ENCODE measurements at places on chromosomes 1 and 21.

- no peak for DNase-seq
These were observed 153.2 kb upstream of the HMCN1 start for GRCh38 chr1:185581020-185581419.

- no peak for DNase-seq
These were observed 49.1 kb upstream of the APOBEC4 start for GRCh38 chr1:183702087-183702812.

- no peak for DNase-seq
These were observed 23.9 kb downstream of the COL6A1 start for GRCh38 chr21:46005481-46005881.

DNA sequence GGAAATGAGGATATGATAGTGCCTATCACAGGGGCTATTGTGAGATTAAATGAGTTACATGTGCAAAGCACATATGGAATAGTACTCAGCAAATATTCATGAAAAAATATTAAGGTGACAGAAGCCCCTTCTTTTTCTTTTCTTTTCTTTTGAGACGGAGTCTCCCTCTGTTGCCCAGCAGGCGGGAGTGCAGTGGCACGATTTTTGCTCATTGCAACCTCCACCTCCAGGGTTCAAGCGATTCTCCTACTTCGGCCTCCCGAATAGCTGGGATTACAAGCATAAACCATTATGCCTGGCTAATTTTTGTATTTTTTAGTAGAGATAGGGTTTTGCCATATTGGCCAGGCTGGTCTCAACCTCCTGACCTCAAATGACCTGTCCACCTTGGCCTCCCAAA, 139.4 kb downstream of the HIVEP3 start:
- DNase-seq: no peak

- DNase-seq: no peak
These were observed 41.0 kb upstream of the SYNC start for GRCh38 chr1:32743380-32744070.

GRCh38 chr1:5576011-5576672, 416.1 kb downstream of the NPHP4 start:
- DNase-seq: no peak

DNA sequence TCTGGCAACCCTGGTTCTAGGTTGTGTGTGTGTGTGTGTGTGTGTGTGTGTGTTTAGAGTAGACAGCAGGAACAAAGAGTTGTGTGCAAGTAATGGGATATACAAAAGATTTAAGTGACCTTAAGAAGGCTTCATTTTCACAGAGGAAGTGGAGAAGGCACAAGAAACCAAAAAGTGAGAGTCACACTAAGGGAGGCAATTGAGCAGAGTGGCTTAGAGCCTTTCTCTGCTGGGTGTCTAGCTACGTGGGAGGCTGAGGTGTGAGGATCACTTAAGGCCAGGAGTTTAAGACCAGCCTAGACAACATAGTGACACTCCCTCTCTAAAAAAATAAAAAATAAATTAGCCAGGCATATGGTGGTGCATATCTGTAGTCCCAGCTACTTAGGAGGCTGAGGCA, 44.4 kb upstream of the HAO2 start:
- no peak for DNase-seq

- no peak for DNase-seq
These were observed 616.1 kb upstream of the ADAMTS5 start for GRCh38 chr21:27582948-27583430.

GRCh38 chr1:16162163-16162822, 6.4 kb upstream of the EPHA2 start:
- no peak for DNase-seq

DNA sequence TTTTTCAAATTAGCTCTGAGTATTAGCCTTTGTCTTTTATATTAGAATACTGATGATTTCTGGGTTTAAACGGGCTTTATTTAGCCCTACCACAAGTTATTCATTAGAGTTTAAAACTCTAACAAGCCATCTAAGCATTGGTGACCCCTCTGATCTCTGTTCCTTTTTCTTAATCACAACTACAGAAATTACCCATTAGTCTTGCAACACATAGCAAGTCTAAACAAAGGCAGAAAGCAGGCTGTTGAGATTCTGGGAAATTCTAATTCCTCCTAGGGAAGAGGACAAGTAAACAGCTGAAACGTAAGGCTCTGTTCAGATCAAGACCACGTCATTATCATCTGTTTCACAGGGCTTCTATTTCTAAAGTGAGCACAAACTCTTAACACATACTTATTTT, 491.2 kb upstream of the ZRANB2 start:
- no peak for DNase-seq

DNA sequence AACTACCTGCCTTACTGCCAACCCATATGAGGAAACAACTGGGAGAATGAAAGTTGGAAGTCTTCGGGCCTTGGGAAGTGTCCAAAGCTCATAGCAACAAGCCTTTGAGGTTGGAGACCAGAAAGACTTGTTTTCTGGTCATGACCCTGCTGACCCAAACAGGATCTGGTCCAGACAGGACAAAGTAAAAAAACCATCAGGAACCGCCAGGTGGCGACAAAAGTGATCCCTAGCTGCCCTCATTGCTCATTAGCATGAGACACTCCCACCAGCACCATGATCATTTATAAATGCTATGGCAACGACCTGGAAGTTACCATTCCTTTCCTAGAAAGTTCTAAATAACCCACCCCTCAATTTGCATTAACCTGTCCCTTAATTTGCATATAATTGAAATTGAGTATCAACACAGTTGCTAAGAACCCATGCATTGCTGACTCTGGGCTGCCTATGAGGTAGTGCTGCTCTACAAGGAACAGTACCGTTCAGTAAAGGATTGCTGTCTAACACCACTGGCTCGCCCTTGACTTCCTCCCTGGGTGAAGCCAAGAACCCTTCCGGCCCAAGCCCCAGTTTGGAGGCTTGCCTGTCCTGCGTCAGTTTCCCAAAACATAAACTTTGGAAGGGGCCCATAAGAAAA, 89.0 kb downstream of the URB2 start:
- DNase-seq: no peak

DNA sequence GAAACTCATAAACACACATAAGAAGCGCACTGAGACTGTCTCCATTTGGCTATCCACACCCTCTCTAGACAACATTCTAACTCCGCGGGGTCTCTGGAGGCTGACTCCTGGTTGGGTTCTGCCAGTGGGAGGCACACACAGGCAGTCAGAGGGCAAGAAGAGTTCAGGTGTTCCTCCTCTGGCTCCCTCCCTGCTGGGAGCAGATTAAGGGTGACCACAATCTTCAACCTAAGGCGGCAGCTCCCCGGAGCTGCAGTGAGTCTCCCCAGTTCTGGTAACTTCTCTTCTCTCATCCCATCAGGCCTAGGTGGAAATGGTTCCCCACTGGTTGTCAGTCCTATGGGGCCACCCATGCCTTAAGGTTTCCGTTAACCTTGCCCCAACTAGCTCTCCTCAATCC, 7.4 kb upstream of the TENT5C start:
- no peak for DNase-seq

DNA sequence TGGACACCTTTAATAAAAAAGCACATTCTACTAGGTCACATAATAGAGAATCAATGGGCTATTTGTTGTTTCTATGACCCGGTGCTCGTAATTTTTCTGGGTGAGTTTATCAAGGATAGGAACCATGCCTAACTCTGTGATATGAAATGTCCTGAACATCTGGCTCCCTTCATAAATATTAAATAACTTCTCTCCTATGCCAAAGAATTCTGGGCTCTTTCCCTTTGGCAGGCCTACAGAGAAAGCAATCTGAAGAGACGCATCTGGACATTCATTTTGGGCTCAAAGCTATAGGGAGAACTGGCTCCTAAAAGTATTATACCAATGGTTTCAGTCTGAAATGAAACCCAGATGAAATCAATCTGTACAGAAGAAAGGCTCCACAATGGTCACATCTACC, 38.8 kb upstream of the ANGPTL7 start:
- DNase-seq: no peak

DNA sequence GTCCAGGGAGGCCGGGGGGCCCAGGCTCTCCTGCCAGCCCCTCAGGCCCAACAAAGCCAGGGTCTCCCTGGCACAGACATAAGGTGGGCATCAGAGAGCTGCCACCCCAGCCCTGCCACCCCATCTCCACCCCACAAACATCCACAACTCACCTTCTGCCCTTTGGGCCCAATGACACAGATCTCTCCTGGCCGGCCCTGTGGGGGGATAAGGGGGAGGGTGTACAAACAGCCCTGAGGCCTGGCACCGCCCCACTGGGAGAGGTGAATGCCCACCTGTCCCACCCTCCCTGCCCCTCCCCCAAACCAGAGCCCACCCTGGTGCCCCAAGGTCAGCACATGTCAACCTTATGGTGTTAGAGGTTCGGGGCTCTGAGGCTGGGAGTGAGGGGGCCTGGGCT, 12.4 kb downstream of the COL16A1 start:
- DNase-seq: no peak

DNA sequence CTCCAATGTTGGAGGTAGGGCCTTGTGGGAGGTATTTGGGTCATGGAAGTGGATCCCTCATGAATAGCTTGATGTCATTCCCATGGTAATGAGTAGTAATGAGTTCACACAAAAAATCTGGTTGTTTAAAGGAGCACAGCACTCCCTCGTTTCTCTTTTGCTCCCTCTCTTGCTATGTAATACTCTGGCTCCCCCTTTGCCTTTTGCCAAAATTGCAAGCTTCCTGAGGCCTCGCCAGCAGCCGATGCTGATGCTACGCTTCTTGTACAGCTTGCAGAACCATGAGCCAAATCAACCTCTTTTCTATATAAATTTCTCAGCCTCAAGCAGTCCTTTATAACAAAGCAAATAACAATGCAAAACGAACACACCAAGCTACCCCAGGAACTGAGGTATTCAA, 80.9 kb downstream of the LHX9 start:
- DNase-seq: no peak

DNA sequence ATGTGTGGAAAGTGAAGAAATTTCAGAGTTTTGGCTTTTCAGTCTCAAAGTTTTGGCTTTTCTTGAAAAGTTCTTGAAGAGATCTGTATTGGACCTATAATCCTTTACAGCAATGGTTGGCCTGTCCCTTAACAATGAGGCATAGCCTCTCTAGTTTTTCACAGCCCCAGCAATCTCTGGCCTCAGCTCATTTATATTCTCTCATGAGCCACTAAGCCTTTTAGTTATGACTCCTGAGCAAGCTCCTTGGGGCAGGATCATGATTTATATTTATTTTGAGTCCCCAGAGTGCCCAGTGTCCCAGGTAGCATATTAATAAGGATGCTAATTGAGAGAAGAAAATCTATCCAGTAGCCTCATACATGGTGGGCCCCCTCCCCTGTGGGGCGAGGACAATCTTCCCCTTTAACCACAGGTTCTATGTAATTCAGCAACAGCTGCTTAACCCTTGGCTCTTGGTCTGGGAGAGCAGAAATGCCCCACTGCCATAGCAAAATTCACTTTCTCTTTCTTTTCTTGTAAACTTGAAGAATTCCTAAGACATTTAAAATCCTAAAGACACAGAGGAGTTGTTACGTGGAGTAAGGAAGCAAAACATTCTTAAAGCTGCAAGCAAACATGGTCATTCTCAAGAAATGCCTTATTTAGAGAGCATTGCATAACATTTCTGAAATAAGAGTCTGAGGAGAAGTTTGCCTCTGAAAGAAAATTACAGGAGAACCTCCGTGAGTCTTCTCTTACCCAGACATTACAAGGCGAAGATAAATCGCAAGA, 6.3 kb downstream of the NGF start:
- DNase-seq: no peak
